T-helper 22 cell (primary cell): ENCODE measurements at places on chromosomes 16 and 17.

GRCh38 chr17:56824503-56824902 lies 9.2 kb downstream of the C17orf67 start:
- DNase-seq, result no peak

DNA sequence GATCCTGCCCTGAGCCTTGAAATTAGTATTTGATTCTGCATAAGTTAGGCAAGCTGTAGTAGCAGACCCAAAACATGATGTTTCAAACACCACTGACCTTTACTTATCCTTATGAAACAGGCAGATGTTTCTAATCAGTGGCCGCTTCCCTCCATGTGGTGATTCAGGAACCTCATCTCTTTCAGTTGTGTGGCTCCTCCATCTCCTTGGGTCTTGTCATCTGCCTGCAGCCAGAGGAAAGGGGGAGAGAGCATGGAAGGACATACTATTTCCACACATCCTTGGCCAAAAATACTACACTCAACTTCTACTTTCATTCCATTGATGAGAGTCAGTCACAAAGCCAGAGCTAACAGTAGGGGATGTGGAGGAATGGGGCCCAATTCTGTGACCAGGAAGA lies 41.6 kb upstream of the IRX6 start:
- no peak for DNase-seq

- no peak for DNase-seq
These were observed 7.3 kb downstream of the ST6GALNAC2 start for GRCh38 chr17:76578376-76578775.

DNA sequence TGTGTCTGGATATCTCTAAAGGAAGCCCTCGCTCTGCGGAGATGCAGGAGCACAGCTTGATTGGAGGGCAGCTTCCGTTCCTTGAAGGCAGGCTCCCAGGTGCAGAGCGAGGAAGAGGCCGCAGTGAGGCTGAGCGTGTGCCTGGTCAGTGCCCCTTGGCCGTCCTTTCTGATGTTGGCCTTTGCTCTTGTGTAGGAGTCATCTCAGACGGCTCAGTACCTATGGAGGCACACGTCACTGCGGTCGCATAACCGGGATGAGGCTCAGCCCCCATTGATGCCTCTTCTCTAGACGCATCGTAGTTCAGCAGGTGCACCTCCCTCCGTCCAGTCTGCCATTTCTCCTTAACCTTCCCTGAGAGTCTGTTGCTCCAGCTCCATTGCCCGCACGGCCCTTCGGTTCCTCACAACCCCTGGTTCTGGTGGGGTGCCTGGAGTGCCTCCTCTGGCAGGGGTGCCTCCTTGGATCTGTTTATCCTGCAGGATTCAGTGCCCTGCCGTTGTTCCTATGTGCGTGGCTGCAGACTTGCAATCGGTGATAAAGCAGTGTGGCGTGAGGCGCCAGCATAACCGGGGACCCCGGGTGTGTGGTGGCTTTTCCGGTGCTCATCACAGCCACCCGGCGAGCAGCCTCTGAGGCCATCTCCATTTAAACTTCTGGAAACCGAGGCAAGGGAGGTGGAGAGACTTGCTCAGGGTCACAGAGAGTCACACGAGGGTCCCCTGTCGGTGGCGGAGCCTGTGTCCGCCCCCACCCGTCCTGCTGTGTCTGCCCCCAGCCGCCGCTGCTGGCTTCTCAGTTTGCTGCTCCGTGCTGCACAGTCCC lies 188.8 kb upstream of the CHMP6 start:
- no peak for DNase-seq

DNA sequence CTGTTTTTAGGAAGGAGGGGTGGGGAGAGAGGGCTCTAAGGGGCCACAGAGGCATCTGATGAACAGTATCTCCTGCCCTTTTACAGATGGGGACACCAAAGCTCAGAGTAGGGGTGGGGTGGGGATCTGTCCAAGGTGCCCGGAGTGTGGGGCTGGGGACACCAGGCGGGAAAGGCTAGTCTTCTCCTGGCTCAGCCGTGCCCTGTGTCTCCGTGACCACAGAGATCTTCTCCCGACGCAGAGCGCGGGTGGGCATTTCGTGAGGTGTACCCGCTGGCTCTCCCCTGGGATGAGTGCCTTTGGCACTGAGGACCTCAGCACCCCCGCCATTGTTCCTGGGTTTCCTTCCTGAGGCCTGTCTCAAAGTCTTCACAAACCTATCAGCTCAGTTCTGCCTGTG lies 209.6 kb downstream of the NTN1 start:
- DNase-seq, result no peak

GRCh38 chr17:29559640-29560039 lies 7.2 kb downstream of the ABHD15 start:
- DNase-seq, result no peak

GRCh38 chr16:22397464-22397863 lies 23.0 kb upstream of the CDR2 start:
- DNase-seq, result no peak

- no peak for DNase-seq
These were observed 11.0 kb downstream of the PRSS27 start for GRCh38 chr16:2708955-2709587.

DNA sequence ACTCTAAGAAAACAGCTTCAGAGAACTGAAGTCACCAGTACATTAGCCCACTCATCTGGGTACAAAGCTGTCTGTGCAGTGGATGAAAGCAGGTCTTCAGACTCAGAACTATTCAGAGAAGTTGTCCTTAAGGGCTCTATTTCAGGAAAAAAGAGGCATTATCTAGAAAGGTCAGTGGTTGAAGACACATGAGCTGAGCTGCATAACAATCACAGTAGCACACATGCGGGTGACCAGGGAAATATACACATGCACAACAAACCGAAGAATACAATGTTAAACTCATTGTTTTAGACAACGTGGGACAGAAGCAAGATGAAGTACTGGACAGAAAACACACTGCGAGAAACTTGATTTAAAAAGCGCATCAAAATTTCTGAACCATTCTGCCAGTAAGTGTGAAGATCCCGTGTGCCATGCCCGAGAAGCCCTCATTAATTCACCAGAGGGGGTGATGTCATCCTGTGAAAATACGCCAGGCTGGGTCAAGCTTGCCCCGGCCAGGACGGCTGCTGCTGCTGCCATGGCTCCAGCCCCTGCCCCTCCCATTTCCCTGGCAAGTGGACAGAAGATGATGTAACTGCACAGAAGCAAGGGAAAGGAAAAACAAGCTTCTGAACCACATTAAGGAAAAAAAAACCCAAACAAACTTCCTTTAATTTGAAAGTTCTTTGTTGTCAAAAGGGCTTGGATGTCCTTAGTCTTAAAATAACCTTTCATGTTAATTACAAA lies 10.1 kb downstream of the DYNC1LI2 start:
- no peak for DNase-seq

DNA sequence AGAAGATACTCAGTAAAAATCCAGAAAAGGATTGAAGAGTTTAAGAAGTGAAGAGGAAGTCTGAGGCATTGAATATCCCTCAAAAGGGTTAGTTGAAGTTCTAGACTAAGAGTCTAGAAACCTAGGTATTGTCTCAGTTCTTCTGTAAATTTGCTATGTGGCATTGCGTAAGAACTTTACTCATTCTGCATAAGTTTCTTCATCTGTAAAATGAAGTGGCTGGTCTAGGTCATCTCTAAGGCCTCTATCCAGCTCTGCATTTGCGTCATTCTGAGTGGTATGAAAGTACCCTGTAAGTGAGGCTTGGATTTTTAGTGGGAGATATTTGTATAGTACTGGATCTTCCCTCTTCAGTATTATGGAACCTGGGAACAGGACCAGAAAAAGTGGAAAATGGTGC lies 130.2 kb downstream of the MYO1D start:
- DNase-seq, result no peak

GRCh38 chr17:59372138-59372751 lies 40.8 kb downstream of the YPEL2 start:
- no peak for DNase-seq

DNA sequence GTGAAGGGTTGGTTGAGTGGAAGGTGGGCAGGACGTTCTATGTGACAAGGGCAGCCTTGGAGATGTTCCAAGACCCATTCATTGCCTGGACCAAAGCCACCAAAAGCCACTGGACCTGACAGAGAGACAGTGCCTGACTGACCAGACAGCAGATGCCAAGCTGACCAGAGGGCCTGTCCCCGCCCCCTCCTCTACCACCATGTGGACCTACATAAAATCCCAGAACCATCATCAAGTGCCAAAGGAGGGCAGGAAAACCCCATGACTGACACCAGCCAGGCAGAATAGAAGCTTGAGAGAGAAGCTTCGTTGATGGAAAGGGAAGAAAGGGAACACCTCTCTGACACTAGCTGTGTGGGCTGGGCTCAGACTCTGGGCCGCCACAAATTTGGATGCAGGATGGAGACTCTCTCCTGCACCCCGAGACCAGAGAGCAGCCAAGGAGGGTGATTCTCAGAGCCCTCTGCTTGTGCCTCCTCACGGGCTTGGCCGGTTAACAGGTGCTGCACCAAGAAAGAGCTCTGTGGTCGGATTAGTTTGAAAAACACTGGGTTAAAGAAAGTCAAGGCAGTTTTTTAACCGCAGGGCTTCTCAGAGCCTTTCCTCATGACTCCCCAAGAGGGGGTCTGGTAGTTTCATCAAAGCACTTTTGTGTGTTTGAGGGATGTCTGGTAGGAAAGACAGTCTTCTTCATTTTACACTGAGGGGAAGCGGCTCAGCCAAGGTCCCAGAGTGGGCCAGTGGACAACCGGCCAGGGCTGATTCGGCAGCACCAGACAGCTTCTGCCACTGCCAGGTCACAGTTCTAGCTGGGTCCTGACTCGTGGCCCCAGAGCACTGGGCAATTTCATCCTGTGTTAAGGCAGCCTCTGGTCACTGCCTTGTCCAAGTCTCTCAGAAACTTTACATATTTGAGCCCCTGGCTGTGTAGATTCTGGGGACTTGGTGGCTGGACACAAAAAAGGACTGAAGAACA lies 1.7 kb downstream of the TNFRSF13B start:
- DNase-seq, result no peak
